ENCODE measurements at places on chromosomes 7 and 10.

- DNase-seq: no peak
These were observed 146.3 kb downstream of the BAMBI start for GRCh38 chr10:28823501-28824075.

GRCh38 chr7:81499262-81500116 lies 270.4 kb downstream of the HGF start:
- DNase-seq: no peak

DNA sequence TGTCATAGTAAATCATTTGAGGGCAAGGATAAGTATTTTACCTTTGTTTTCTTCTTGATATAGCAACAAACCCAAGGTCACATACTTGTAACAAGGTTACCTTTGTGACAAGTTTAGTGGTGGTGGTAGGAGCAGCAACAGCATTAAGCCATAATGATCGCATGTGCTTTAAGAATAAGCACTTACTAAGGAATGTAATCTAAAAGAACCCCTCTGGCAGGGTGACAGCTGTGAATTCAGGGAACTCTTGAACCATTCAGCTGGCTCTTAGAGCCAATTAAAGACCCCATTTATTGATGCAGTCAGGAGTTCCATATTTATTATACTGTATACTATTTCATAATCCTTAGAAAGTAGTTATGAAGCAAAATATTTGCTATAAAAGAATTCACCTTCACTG lies 370.8 kb downstream of the EXOC4 start:
- DNase-seq: no peak

- DNase-seq: no peak
These were observed 858.5 kb downstream of the KCNMA1 start for GRCh38 chr10:76778914-76779795.

DNA sequence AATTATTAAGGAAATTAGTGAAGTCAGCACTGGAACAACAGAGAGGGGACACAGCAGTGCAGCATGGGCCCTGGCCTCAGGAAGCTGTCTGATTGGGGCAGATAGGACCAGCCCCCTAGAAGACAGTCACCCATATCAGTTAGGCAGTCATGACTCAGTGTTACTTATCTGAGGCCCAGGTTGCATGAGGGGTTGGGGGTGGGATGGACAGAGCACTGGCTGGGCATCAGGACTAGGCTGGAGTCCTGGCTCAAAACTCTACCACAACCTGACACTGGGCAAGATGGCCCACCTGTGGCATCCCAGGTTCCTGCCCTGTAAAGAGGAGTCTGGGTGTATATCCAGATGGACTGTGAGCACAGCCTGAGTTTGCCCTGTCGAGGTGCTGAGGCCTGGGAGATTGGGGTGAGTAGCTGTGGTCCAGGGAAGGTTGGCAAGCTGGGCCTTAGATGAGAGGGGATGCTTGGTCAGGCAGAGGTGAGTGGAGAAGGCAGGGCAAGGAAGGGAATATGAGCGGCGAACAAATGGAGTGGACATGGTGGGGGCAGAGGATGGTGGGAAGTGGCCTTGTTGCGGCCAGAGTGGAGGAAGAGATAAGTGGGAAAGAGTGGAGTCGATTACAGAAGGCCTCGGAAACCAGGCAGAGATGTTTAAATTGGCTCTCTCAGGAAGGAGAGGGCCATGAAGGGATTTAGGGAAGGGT lies 37.5 kb downstream of the HK1 start:
- no peak for DNase-seq

Measured in ovary (tissue), 10 donors.